Hepatocyte (in vitro differentiated cells): ENCODE measurements at places on chromosomes 3 and 15.

- no peak for DNase-seq
Measured at GRCh38 chr15:58260205-58260724, 122.1 kb downstream of the AQP9 start.

DNA sequence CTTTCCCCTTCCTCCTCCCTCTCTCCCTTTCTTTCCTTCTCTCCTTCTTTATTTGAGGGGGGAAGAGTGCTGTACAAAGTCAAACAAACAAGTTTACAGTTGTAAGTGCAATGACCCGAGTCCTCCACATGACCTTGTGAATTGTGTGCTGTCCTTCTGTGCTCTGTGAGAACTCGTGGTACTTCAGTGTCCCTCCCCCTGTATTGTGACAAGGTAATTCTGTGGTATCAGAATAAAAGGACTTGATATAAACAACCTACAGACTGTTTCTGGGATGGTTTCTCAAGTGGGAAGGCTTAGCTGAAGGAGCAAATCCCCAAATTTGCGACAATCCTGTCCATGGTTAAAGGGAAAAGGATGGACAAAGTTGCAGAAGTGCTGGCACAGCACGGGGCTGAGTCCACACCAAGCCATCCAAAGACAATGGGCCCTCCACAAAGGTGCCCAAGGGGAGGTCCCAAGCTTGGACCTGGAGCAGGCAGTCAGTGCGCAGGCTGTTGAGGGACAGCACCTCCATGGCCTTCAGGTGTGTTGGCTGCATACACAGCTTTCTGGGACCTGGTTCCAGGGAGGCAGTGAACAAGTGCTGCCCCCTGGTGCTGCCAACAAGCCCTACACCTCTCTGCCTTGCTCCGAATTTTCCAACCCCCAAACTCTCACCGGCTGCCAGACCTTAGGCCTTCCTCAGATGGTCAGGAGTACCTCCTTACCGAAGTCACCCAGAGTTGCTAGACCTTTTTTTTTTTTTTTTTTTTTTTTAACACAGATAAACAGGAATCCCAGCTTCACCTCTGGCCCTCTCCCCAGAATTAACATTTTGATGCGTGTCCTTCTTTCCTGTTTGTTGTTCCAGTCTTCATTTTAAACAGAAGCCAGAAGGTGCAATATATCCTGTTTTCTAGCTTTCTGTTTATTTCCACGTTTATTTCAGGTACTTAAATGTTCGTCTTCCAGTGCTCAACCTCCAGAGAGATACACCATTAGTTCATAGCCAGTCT is 2.6 kb upstream of the APEH start:
- DNase-seq, result peak; percentile 85

GRCh38 chr3:56787784-56788256 is 13.9 kb downstream of the ARHGEF3 start:
- DNase-seq, result no peak

DNA sequence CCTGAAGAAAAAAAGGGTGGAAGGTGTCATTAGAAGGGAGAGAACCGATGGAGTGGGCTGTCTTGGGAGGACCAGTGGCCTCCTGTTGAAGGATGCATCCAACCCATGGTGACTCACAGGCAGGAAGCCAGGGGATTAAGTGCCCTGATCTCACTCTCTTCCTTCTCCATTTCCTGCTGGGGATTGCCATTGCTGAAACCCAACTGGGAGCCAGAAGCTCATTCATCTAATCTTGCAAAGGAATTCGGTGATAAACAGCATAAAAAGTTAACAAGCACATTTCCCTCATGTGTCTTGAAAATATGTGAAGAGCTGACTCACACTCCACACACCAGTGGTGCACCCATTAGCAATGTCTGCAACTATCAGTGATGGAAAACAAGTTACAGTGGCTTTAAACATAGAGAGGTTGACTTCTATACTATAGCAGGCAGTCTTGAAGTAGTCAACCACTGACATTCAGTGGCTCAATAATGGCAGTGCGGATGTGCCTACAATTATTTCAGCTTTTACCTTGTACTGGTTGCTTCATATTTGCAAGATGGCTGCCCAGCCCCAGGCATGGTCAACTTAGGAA is 12.8 kb upstream of the CSRNP1 start:
- peak; percentile 80 for DNase-seq

- peak; percentile 29 for DNase-seq
Measured at GRCh38 chr3:47910777-47911440, 105.3 kb downstream of the MAP4 start.

DNA sequence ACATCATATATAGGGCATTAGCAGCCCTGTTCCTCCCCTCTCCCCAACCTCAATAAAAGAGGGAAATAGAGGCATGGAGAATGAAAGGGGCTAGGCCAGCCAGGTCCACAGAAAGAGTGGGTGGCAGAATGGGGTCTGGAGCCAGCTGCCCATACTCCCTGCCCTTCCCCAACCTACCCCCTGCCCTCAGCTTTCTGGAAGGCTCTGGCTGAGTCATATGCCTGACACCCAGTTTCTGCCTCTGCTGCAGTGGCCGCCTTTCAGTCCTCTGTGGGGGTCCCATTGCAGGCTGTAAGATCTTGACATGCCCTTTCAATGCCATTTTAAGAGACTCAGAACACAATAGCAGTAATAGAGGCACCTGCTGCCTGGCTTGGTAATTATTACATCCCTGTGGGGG is 95.7 kb downstream of the LINGO1 start:
- no peak for DNase-seq

DNA sequence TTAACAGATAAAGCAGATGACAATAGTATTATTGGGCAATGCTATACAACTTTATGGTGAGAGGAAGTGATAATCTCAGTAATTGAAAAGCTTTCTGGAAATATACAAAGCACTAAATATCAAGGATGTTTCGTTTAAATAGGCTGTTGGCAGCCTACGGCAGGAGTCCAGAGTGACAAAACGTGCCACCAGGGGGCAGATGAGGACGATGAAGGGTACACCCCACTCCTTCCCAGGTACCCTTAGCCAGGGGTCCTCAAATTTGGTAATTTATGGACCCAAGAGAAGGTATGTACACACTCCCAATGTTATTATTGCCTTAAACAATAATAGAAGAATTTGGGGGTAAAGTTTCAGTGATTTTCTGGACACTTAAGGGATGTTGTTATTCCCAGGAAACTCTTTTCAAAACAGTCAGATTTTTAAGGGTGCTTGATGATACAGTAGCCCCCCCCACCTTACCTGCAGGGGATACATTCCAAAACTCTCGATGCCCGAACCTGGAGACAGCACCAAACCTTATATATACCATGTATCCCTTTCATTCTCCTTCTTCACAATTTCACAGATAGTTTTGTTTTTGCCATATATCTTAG is 1.4 kb upstream of the MAGEL2 start:
- DNase-seq, result peak; percentile 55

GRCh38 chr3:184784731-184785500 is 27.1 kb upstream of the VPS8 start:
- no peak for DNase-seq

GRCh38 chr3:177451301-177451750 is 254.0 kb upstream of the TBL1XR1 start:
- DNase-seq, result no peak

GRCh38 chr3:111998636-111999483 is at the start of gene TAGLN3:
TSS of gene TAGLN3 (plus strand) at chr3:111998922. CDS start at chr3:111999423, 501 bp downstream.
- peak; percentile 45 for DNase-seq

GRCh38 chr3:149280671-149281349 is 52.6 kb downstream of the TM4SF18 start:
- DNase-seq, result no peak

DNA sequence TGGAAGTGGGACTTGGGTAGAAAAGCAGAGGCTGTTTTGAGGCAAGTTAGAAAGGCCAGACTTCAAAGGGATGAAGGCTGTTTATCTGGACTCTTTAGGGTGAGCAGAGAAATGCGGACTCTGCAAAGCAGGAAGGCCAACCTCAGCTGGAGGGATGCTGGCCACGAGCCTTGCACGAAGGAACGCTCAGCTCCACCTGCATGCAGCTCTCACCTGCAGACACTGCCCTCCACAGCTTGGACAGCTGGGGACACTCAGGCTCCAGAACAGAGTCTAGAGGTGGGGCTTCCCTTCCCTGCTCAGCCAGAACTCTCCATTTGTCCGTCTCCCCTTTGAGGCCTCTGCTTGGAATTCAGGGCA is 229.7 kb downstream of the ADAMTS17 start:
- DNase-seq, result no peak
